ENCODE measurements at places on chromosomes 2 and 18.

- no peak overlapping the region for H3K27ac ChIP-seq
- no peaks in the 10 kb centered on the region for H3K27me3 ChIP-seq
- no peaks in the 10 kb centered on the region for H3K36me3 ChIP-seq
- H3K4me1 ChIP-seq: no peaks in the 10 kb centered on the region
Observed at GRCh38 chr2:74919827-74920226, 38.6 kb upstream of the POLE4 start.

GRCh38 chr2:239905306-239905705, 119.8 kb downstream of the NDUFA10 start:
- no peak overlapping the region for H3K4me3 ChIP-seq
- H3K4me1 ChIP-seq: no peaks in the 10 kb centered on the region
- no peaks in the 10 kb centered on the region for H3K27me3 ChIP-seq
- no peak for DNase-seq
- H3K36me3 ChIP-seq: no peaks in the 10 kb centered on the region

DNA sequence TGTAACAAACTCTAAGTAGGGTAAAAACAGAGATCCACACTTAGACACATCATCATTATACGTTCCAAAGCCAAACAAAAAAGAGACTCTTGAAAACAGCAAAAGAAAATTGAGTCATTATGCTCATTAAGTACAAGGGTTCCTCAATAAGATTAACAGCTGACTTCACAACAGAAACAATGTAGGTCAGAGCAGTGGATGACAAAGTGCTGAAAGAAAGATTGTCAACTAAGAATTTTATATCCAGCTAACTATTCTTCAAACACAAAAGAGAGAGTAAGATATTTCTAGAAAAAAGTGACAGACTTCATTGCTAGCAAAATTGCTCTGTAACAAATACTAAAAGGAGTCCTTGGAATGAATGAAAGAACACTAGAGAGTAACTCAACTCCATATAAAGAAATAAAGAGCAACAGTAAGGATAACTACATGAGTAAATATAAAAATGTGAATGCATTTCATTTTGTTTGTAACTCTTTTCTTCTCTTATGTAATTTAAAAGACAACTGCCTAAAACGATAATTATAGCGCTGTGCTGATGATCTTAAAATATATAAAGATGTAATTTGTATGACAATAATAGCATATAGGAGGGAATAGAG, 23.8 kb upstream of the DNER start:
- no peaks in the 10 kb centered on the region for H3K27me3 ChIP-seq
- no peaks in the 10 kb centered on the region for H3K4me1 ChIP-seq
- H3K36me3 ChIP-seq: no peaks in the 10 kb centered on the region
- DNase-seq: no peak

DNA sequence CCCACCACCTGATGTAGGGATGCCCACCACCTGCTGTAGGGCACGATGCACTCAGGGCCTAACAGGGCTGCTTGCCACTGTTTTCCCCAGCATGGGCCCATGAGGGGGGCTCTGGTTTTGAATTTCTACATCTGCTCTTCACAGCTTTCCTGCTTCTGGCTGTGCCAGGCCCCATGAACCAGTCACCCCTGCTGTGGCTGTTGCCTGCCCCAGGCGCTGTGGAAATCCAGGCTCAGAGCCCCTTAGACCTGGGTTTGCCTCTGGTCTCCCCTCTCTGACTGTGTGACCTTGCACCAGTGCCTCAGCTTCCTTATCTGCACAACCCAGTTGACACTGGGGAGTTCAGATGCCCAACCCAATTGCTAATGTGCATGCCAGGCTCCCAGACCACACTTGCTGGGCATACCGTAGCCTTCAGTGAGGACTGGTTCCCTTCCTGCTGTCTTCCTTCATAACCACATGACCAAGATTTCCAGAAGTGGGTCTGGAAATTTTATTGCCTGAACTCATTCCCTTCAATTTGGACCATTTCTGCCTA, 6.0 kb upstream of the MLPH start:
- H3K36me3 ChIP-seq: no peaks in the 10 kb centered on the region
- no peak overlapping the region for H3K4me3 ChIP-seq
- H3K4me1 ChIP-seq: peaks cover 45% of the 10 kb centered on the region
- DNase-seq: no peak
- H3K27ac ChIP-seq: no peak overlapping the region

DNA sequence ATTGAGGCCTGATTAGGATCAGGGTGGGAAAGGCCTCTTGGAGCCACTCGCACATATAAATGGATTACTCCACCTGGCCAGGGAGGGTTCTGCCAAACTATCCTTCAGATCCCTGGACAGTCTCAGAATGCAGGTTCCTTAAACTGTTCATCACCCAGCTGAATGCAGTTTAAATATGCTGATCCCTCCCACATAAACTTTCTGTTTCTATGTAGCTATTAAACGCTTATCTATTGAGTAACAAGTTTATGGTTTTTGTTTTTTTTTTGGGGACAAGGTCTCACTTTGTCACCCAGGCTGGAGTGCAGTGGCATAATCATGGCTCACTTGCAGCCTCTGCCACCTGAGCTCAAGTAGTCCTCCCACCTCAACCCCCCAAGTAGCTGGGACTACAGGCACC, 1.9 kb downstream of the CAD start:
- H3K27me3 ChIP-seq: no peaks in the 10 kb centered on the region
- DNase-seq: no peak
- H3K4me3 ChIP-seq: no peak overlapping the region
- H3K36me3 ChIP-seq: peaks cover 6% of the 10 kb centered on the region
- H3K4me1 ChIP-seq: peaks cover 17% of the 10 kb centered on the region
- H3K27ac ChIP-seq: no peak overlapping the region

- no peaks in the 10 kb centered on the region for H3K4me1 ChIP-seq
- H3K36me3 ChIP-seq: no peaks in the 10 kb centered on the region
- no peaks in the 10 kb centered on the region for H3K27me3 ChIP-seq
- no peak for DNase-seq
- H3K27ac ChIP-seq: no peak overlapping the region
Observed at GRCh38 chr2:180474716-180475115, 467.6 kb upstream of the CWC22 start.
